Hematopoietic multipotent progenitor cell treated with erythropoietin and hydrocortisone succinate and interleukin-3 and kit ligand, for 17 days (in vitro differentiated cells): ENCODE measurements at places on chromosomes 3 and 15.

GRCh38 chr3:56763233-56763632 lies 38.5 kb downstream of the ARHGEF3 start:
- no peak for DNase-seq

GRCh38 chr3:42902257-42902656 lies 3.7 kb upstream of the ZNF662 start:
- DNase-seq = no peak

GRCh38 chr3:141386611-141387111 lies 18.4 kb downstream of the ZBTB38 start:
- no peak for DNase-seq

DNA sequence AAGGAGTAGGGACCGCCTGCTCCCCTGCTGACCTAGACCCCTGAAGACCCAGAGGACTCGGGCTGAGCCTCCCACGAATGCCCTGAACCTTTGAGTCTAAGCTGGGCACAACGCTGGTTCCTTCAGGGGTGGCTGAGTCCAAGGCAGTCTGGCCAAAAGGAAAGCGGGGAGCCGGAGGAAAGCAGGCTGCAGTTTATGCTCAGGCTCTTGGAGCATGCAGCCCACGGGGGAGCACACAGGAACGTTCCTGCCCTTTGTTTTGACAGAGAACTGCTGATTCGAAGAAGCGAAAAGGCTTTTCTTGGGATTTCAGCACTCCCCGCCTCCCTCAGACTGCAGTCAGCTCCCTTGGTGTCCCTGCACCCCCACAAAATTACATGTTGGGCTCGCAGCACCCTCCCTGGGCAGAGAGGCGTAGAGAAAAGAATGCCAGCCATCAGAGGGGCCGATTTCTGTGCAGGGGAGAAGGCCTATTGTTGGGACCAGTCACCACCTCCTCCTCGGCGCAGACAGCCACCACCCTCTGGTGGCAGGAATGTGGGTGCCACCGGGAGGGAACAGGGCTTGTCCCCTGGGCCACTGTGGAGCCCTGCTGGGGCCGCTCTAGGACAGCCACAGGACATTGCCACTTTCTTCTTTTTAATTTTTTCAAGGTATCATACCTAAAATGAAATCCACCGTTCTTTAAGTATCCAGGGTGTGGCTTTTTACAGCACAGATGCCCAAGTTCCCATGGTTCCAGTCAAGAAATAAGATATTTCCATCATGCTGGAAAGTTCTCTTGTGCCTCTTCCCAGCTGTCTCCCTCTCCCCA lies 72.2 kb downstream of the SMAD6 start:
- DNase-seq = peak; percentile 44

DNA sequence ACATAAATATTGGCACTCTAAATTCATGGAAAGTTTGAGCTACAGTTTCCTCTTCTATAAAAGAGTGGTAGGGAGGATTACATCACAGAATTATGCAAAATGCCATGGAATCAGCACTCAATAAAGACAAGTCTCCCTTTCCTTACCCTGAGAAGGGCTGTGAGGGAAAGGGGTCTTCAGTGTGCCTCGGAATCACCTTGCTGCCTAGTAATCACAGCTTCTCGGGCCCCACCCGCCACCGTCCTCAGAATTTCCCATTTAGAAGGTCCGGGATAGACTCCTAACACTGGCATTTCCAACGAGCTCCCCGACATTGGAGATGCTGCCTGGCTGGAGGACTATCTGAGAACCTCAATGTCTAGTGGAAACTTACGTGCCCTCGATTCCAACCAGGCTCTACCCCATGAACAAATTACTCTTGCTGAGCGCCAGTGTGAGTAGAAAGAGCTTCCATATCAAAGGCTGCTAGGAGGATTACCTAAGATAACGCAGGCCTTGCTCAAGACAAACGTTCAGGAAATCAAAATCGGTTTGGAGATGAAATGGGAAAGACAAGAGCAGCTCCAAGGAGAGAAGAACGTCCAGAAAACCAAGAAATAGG lies 92.1 kb upstream of the CHD2 start:
- DNase-seq = peak; percentile 66

DNA sequence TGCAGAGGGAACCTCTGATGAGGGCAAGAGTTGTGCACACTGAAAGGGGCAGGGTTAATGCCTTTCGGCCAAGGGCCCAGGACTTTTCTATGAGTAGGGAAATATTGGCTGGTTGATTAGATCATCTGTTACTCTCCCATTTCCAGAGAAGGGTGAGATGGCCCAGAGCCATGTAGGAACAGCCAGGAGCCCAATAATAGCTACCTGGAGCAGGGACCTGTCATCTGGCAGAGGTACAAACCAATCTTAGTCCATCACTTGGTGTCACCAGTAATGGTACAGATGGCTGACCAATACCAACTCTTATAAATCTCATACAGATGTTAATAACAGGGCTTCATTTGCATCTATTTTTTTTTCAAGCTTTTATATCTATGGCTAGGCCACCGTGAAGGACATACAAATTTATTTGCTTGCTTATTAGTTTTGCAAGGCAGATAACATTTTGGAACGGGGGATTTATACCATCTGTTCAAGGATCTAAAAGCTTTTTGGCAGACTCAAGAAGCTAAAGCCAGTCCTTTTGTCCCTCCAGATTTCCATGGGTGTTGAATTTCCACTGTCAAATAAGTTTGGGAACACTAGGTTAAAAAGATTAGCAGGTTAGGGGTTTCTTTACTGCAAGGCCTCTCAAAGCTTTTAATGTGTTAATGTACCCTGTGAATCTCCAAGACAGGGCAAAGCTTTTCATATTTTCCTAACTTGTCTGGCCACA lies 79.3 kb downstream of the TNIK start:
- no peak for DNase-seq

- no peak for DNase-seq
These were observed 251.0 kb upstream of the MCTP2 start for GRCh38 chr15:93980261-93980911.

GRCh38 chr3:128603811-128604775 lies 46.5 kb downstream of the RPN1 start:
- DNase-seq = no peak

DNA sequence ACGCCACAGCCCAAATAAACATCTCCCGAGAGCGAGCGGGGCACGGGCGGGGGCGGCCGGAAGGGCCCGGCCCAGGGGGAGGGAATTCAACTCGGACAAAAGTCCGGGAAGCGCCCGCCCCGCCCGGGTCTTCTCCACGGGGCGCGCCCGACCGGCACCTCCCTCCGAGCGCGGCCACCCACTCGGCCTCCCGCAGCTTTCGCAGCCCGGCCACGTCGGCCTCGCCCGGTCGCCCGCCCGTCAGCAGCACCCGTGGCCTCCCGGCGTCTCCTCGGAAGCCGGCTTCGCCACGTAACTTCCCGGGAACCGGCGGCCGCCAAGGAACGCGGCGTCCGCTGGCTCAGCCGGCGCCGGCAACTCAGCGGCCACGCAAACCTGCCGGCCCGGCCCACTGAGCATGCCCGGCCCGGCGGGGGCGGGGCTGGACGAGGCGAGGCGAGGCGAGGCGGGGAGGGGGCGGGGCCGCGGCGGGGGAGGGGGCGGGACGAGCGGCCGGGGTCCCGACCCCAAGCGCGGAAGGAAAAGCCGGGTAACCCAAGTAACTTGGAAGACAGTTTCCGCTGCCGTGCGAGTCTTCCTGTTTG lies at the start of gene TJP1:
TSS of gene TJP1 (minus strand) at position 369 of the 584 bp plus-strand sequence. CDS start 440 bp downstream, outside the sequence.
- no peak for DNase-seq

GRCh38 chr15:88321271-88321670 lies 64.7 kb upstream of the NTRK3 start:
- no peak for DNase-seq

GRCh38 chr15:30956216-30957124 lies 35.0 kb downstream of the MTMR10 start:
- no peak for DNase-seq

GRCh38 chr3:136916223-136916622 lies 41.6 kb upstream of the IL20RB start:
- no peak for DNase-seq

GRCh38 chr3:81876826-81877225 lies 115.4 kb upstream of the GBE1 start:
- no peak for DNase-seq

DNA sequence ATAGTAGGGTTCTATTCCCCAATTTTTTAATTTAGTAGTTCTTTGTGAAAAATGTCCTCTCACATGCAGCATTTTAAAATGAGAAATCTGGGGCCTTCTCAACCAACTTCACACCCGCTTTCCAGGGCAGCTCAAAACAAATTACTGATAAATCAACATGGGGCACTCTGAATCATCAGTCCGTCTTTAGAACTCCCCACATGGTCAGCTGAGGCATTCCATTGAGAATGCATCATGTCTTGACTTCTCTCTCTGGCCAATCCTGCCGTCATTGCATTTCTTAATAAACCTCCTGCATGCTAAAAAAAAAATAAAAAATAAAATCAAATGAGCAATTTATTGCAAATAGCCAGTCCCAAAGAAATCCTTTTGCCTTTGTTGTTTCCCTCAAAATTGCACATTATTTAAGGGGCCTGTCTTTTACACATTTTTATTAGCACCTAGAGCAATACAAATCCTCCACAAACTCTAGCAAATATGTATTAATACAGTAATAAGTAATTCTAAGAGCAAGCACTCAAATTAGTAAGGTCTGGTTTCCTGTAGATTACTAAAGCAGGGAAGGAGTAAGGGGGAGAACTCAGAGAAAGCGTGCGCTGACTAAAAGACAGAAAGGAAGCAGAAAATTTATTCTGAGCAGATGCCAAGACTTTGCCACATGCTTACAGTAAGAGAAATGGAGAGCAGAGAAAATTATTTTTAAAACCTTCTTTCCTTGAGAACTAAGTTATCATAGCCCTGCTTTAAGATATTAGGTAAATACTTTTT lies 175.7 kb downstream of the TNIK start:
- DNase-seq = no peak

- no peak for DNase-seq
These were observed 1.2 kb upstream of the BBX start for GRCh38 chr3:107521469-107522059.

DNA sequence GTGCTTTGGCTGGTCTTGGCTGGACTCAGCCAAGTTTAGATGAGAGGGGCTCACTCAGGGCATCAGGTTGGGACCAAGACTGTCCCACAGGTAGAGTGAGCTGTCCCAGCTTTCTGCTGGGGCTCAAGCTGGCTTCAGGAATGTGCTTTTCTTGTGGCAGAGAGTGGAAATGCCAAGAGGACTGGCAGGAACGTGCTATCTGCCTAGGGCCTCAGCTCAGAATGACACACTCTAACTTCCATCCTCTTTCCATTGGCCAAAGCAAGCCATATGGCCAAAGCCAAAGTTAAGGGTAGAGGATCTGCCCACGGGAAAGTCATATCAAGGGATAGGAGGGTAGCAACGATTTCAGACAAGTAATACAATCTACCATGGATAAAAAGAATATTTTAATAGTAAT lies 178.8 kb downstream of the ABHD5 start:
- no peak for DNase-seq

- no peak for DNase-seq
These were observed 74.0 kb downstream of the TFRC start for GRCh38 chr3:196007744-196008335.

GRCh38 chr3:32229565-32229964 lies 8.9 kb upstream of the CMTM8 start:
- no peak for DNase-seq

DNA sequence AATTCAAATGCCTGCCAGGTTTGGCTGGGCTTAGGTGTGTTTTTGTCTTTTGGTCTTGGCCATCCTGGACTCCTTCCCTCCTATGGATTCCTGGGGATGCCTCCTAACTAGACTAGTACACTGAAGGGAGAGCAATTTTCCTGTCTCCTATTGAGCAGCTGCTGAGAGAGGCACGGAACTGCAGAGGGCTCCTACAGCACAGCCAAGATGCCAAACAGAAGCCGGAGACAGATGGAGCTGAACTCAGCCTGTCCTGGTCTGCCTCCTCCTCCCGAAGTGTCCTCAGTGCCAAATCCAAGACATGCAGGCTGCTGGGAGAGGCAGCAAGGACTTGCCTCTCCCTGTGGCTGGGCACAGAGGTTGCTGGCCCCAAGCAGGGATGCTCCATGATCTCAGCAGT lies 256.6 kb upstream of the PROK2 start:
- no peak for DNase-seq

- no peak for DNase-seq
These were observed 175.9 kb upstream of the PLSCR5 start for GRCh38 chr3:146781059-146781458.

DNA sequence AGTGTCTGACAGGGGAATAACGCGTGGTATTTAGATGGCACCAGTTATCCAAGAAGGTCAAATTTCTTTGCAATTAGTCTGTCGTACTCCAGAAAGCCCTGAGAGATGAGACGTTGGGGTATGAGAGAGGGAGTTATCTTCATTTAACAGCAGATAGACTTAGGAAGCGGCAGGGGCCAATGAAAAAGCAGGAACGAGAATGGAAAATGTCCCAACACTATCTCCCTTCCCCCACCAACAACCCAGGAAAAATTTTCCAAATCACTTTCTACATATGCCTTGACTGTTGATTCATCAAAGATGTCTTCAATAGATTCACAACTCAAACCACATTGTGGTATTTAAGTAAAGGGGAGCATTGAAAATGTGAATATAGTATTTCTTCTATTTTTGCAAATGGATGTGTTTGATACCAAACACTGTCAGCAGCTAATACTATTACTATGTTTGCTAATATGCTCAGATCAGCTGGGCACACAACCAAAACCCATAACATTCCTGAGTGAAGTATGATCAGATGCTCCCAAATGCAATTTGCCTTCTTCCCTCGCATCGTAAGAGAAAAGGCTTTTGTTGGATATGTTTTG lies 13.3 kb upstream of the GREM1 start:
- no peak for DNase-seq

DNA sequence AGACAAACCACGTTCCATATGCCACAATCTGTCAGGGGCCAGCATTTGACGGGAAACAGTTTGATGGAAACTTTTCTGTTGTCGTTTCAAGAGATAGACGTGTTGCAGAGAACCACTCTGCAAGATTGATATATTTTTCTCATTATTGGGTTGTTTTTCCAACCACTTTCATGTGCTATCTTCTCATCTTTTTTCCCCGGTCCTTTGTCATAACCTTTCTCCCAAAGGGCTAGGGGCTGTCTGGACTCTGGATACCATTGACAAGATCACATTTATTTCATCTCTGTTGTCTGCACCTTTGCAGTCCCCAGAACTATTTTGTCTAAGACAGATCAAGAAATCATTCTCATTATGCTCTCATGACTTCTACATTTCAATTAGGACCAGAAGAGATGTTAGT lies 57.6 kb upstream of the SLC25A26 start:
- DNase-seq = no peak

GRCh38 chr15:70356919-70357318 lies 259.2 kb upstream of the TLE3 start:
- DNase-seq = no peak

DNA sequence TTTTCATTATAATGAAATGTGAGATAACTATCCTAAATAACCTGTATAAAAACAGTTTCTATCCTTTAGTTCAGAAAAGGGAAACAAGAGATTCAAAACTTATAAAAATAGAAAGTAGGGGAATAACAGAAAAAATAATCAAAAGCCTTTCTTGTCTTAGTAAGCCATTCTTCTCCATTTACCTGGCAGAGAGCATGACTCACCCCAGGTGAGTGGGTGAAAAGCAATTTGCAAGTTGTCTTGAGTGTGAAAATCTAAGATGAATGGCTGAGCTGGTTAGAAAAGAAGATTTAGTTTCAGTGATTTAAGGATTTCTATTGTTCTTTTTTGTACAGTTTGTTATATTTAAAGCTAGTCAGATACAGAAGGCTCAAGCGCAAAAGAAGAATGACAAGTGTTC lies 702.0 kb downstream of the GRM7 start:
- DNase-seq = no peak

GRCh38 chr15:26352406-26352805 lies 420.5 kb downstream of the GABRB3 start:
- no peak for DNase-seq

GRCh38 chr3:4949004-4949403 lies 30.2 kb upstream of the BHLHE40 start:
- no peak for DNase-seq
